ENCODE measurements at places on chromosomes 13 and 19.

- DNase-seq: no peak
Measured at GRCh38 chr13:69109891-69110525, 997.6 kb upstream of the ATXN8OS start.

DNA sequence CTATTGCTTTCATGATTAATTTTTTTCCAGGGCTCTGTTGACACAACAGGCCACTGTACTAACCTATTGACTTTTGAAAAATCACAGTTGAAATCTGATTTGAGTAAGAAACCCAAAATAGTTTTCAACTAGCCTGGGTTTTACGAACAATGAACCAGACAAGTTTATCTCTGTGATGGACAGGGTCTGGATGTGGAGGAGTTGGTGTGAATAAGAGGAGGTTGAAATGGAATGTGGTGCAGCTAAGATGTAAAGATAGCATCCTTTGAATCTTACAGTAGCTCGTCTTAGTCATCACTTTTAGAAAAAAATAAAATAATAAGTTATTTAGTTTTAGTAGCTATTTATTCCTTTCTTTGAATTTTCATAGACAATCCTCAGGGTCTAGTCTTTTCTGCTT, 8.3 kb upstream of the OXGR1 start:
- no peak for DNase-seq

DNA sequence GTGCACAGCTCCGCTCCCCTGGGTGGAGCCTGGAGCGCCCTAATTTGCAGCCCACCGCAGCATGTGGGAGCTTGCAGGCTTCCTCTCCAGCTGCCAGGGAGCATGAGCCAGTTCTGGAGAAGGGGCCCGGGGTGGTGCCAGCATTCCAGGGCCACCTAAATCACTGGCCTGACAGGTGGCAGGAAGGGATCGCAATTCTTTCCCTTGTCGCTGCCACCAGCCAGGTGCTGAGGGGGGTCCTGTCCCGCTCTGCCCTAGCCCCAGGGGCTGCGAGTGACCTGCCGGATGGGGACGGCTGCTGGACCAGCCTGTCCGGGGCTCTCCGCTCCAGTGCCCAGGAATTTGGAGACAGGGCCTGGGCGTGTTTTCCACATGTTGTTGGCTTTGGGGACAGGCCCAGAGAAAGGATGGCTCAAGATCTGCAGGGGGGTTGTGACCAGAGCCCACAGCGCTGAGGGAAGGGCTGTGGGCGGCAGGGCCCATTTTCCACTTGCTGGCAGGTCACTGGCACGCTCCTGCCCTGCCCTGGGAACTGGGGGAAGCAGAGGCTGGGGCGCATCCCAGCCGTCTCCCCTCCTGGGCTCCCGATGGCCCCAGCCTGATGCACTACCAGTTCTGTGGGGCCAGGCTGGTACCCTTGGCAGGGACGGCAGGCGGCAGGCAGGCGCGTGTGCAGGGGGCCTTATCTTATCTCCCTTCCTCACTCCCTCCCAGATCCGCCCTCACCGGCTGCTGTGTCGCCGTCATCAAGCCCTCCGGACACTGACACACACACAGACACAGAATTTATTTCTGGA, 9.5 kb downstream of the NDUFA11 start:
- DNase-seq: no peak

DNA sequence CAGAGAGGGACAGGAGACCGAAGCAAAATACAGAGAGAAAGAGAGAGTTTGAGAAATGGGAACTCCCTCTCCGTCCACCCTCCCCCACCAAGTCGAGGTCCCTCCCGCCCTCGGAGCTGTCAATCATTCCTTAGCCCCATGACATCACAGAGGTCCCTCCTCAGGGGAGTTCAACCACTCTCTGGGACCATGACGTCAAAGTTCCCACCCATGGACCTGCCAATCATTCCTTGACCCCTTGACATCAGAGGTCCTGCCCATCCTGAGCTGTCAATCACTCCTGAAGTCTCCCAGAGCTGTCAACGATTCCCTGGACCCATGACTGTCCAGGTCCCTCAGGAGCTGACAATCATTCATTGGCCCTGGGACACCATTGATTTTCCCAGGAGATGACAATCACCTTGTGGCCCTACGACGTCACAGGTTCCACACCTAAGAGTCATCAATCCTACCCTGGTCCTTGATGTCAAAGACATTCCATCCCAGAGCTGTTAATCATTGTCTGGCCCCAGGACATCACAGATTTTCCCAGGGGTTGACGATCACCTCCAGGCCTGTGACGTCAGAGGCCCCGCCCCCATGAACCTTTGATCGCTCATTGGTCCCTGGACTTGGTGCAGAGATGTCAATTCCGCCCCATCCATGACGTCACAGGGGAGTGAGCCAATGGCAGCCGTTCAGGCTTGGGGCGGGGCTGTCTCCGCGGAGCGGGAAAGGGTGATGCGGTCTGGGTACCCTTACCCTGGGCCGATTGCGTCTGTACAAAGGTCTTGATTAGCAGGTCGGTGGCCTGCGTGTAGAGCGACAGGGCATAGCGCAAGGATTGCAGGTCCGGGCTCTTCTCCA, 61.7 kb downstream of the COLGALT1 start:
- peak; percentile 1 for DNase-seq

DNA sequence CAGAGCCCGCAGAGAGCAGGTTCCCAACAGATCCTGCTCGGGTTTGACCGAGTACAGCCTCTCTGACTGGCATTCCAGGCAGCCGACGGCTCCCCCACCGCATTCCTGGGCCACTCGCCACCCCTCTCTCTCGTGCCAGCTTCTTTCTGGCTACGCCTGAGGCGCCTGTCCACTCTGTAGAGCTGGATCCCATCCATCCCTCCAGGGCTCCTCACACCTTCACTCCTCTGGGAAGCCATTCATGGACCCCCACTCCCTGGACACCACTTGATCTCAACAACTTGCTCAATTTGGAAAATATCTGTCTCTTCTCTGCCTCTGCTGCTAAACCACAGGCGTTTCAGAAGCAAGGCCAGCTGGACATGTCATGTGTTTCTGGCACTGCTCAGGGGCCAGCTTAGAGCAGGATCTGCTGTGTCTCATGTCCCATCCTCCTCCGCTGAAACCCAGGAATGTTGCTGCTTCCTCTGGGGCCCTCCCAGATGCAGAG, 30.6 kb upstream of the ATP1A3 start:
- DNase-seq: no peak

All from stimulated activated naive CD4-positive, alpha-beta T cell treated with Interleukin-2 at 50 U/mL for 16 hours (primary cell).